GM13977 (cell line): ENCODE measurements at places on chromosomes 16 and 17.

DNA sequence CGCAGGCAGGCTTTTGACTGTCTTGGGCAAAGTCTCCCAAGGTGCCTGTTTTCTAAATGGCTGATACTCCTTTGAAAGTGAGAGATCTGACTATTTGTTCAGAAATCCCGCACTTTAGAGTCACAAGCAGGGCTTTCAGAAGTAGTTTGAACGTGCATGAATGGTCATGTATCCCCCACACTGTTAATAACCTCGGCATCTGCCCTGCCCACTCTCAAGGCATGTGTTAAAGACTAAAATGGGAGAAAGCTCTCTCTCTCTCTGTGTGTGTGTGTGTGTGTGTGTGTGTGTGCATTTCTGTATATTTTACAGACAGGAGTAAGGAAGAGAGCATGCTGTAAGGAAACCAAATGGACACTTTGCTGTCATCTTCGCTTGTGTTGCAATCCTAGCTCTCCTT, 163.7 kb downstream of the MAF start:
- no peak for DNase-seq

DNA sequence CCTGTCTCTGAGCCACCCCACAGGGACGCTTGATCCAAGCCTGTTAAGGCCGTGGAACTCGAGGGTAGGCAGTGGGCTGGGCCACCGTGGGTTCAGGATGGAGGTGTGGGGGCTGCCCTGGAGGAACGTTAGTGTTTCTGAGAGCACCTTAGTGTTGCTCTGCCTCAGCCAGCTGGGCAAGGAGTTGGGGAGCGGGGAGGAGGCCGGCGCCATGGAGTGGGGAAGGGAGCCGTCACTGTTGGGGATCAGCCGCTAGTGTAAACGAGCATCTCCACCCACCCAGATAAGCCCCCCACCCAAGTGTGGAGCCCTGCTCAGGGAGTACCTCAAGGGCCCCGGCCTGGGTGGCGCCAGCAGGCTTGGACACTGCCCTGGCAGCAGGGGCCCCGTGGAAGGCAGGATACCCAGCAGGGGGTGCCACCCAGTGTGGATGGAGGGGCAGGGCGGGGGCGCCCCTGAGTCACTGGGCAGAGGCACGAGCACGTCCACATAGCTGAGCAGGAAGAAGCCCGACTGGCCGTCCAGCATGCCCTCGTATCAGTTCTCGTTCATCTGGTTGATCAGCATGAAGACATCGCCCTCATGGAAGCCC, 98.6 kb downstream of the KPNA2 start:
- DNase-seq: no peak

GRCh38 chr17:74458835-74459234, 7.6 kb upstream of the CD300A start:
- no peak for DNase-seq

DNA sequence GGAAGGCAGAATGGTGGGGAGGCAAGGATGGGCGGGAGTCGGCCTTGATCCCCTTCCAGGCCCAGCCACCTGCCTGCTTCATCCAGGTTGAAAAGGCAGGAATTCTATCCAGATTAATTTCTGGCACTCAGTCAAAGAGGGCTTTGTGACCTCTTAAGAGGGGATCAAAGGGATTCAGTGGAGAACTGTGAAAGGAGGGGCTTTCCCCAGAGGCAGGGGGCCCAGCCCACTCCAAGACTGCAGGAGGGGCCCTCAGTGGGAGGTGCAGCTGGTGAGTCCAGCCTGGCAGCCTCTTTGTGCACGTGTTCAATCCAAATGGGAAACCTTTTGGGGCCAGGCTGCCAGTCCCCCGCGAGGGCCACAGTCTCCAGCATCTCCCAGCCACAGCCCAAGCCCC, 148.5 kb upstream of the PLCG2 start:
- DNase-seq: no peak

GRCh38 chr17:10357768-10358167, 15.0 kb downstream of the MYH13 start:
- DNase-seq: peak; percentile 55

DNA sequence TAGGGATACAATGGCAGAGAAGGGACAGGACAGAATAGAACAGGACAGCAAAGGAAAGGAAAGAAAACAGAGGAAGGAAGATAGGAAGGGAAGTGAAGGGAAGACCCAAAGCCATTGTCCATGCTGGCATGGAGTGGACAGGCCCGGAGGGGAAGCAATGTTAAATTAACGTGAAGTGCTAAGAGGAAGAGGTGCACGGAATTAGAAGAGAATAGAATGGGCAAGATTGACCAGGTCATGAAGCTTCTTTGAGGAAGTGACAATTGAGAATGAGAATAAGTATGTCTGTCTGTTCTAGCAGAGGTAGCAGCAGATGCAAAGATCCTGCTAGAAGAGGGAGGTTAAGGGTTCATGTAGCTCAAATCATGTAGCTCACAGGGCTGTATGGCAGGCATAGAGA, 117.2 kb downstream of the MAF start:
- DNase-seq: no peak

- no peak for DNase-seq
Observed at GRCh38 chr16:63653044-63653839, 1468.6 kb downstream of the CDH11 start.

DNA sequence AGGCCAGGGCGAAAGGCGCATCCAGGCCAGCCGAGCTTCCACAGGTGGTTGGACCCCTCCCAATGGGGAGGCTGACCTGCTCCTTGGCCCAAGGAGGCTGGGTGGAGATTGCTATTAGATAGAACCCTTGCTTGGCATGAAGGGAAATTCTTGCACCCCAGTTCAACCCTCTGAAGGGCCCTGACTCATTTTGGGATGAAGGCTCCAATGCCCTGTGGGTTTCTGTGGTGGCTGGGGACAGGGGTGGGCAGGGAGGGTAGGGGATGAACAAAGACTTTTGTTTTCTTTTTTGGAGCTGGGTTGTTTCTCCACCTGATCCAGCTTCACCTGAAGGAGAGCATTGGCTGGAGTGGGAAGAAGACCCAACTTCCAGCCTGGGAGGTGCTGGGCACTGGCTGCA, 16.7 kb upstream of the TBX21 start:
- DNase-seq: no peak

GRCh38 chr17:82248815-82249674, 20.2 kb downstream of the SLC16A3 start:
- no peak for DNase-seq

DNA sequence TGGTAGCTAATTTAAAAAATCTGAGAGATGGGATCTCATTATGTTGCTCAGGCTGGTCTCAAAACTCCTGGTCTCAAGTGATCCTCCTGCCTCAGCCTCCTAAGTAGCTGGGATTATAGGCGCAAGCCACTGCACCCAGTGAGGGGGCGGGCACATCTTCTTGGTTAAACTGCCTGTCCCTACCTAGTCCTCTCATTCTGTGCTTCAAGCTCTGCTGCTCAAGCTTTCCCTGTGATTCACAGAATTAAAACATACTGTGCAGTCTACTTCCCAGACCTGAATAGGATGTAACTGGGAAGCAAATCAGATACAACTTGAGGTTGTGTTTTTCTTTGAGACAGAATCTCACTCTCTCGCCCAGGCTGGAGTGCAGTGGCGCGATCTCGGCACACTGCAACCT, 2.3 kb downstream of the MRPL38 start:
- DNase-seq: no peak

DNA sequence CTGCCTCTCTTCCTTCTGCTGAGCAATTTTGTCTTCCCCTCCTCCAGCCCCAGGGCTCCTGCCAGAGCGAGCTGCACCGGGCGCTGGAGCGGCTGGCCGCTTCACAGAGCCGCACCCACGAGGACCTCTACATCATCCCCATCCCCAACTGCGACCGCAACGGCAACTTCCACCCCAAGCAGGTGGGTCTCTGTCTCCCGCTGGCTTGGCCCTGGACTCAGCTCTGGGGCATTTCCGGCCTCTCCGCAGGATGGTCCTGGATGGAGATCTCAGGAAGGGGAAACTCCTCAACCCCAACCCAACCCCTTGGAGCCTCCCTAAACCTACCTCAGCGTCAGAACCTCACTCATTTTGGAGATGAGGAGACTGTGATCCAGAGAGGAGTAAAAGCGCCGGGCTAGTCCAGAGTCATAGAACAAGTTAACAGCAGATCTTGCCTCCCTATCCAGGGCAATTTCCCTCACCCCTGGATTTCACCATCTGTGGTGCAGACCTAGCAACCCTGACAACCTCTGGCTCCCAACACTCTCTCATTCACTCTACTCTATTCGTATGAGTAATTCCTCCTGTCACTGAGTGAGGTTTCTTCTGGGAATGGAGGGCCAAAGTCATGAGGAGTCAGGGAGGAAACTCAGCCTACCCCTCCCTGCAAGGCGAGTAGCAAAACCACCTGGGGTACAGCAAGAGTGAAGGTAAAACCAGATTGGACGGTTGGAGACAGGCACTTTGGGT, 10.8 kb downstream of the IGFBP4 start:
- no peak for DNase-seq

- peak; percentile 41 for DNase-seq
Observed at GRCh38 chr17:78412403-78412802, 34.0 kb downstream of the PGS1 start.

DNA sequence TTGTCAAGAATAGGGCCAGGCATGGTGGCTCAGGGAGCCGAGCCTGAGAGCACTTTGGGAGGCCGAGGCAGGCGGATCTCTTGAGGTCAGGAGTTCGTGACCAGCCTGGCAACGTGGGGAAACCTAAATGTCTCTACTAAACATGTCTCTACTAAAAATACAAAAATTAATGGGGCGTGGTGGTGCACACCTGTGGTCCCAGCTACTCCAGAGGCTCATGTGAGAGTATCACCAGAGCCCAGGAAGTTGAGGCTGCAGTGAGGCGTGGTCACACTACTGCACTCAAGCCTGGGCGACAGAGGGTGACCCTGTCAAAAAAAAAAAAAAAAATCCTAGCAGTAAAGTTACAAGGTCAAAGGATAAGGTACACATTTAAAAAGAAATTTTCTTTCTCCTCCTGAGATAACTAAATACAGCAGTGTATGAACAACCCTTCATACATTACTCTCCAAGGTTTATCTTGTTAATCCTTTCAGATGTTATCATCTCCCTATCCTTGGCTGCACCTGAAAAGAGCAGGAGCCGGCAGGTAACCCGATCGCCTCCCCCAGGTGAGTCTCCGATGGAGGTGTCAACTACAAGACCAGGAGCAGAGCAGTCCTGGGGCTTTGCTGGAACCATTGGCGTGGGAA, 122.3 kb downstream of the GOSR1 start:
- no peak for DNase-seq

GRCh38 chr17:49022391-49022941, 25.3 kb downstream of the IGF2BP1 start:
- DNase-seq: no peak

DNA sequence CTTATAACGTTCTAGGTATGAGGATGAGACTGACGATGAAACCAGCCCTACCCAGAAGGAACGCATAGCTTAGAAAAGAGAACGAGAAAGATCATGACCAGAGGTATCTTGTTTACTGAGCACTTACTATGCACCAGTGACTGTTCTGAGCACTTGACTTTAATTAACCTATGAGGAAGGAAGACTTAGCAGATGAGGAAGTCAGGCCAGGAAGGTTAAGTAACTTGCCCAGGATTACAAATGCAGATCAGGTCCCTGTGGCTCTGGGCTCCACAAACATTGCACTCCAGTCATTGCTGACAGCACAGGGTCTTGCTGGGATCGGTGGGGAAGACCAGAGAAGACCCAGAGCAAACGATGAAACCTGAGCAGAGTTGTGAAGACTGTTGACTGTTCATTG, 7.1 kb downstream of the KRT13 start:
- DNase-seq: no peak

DNA sequence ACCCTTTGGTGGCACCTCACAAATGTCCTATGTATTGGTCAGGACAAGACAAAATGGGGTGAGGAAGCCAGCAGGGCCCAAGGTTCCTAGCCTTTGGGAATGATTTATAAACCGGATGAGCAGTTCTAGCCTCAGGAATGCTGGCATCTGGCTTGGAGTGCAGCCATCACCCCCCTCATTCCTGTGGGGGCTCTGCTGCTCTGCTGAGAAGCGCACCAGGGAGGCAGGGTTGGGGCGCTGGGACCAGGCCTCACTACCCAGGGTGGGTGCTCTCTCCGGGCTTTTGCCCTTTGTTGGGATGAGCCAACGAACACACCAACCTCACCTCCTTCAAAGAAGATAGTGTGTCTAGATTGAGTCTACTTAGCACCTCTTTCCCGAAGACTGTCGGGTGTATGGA, 39.2 kb downstream of the TMEM11 start:
- no peak for DNase-seq

DNA sequence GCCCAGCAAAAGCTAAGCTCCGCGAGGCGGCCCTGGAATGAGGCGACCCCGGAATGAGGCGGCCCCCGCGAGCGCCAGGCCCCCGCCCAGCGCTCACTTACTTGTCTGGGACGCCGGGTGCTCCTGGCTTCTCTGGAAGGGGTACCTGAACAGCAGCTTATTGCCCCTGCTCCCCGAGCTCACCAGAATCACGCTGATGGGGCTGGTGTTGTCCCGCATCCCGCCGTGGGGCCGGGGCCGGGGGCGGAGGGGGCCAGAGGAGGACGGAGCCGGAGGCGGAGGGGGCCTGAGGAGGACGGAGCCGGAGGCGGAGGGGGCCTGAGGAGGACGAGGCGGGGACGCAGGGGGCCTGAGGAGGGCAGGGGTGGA, 440 bp downstream of the NPRL3 start:
- DNase-seq: peak; percentile 48

DNA sequence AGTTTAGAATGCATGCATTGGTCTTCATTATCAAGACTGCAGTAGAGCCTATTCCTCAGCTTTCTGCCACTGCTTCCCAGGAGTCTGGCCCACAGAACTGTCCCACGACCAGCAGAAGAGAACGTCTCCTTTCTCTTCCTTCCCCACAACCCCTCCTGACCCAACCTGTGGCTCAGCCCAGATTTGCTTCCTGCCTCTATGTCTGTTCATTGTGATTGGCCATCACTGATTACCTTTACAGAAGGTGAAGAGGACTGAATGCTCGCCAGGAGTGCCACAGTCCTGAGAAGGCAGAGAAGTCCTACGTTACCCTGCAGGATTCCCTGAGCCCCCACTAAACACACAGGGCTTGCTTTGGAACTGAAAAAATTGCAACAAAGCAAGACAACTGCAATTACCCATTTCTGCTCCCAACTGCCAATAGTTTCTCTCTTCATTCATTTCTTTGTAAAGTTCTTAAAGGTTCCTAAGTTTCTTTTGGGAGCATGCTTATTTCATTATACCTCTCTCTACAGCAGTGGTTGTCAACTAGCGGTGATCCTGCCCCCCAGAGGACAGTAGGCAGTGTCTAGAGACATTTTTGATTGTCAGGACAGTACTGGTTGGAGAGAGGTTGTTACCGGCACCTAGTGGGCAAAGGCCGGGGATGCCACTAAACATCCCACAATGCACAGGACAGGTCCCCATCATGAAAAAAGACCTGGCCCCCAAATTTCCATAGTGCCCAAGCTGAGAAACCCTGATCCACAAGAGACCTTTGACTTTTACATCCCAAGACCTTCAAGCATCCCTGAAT, 4.5 kb upstream of the NAT9 start:
- DNase-seq: no peak

DNA sequence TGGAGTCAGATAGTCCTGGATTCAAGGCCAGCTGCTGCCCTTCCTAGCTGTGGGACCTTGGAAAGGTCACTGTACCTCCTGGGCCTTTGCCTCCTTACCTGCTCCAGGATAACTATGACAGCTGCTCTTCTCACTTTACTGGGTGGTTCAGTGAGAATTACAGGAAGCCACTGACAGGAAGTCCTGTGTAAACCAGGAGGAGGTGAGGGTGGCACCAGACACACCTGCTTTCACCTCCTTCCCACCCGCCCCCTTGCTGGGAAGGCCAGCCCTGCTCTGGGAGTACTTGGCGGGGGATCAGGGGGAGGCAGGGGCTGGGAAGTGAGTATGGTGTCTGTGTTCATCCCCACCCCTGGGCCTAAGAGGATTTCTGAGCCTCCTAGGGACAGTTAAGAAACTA, 42.6 kb downstream of the CPNE2 start:
- DNase-seq: no peak
